ENCODE measurements at places on chromosomes 1 and 21.
A peak's percentile ranks its signal among the peaks of the same experiment; 100 is the strongest.

- DNase-seq: no peak
Observed at GRCh38 chr1:117618450-117619122, 12.7 kb downstream of the TENT5C start.

- no peak for DNase-seq
Observed at GRCh38 chr1:59195151-59195550, 101.7 kb upstream of the FGGY start.

DNA sequence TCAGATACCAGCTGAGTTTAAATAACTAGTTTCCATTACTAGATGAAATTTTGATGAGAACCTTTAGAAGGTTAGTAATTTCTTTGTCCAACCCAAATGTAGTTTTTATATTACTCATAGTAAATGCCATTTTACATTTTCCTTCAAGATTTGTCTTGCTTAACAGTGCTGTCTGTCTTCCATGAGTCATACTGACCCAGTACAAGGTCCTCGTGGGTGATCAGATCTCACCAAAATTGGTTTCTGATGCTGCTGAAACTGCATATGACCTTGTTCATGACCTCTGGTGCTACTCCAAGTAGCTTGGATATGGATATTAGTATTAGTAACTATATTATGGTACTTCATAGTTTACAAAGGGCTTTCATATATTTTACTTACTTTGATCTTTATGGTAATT, 207.1 kb downstream of the RYR2 start:
- DNase-seq: no peak

DNA sequence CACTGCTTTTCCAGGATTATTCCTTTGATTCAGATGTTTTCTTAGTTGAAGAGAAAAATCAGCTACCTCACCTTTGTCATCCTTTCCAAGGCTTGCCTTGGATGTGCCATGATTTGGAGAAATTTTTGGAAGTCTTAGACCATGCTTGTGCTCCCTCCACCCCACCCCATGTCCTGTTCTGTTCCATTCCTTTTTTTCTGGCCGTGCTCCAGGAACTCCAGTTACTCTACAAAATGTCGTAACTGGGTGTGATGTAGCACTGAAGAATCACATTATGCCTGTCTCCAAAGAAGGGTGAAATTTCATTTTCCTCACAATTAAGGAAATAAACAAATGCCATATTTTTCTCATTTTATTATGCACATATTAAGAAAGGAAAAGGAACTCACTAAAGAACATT, 217.8 kb upstream of the ZRANB2 start:
- no peak for DNase-seq

DNA sequence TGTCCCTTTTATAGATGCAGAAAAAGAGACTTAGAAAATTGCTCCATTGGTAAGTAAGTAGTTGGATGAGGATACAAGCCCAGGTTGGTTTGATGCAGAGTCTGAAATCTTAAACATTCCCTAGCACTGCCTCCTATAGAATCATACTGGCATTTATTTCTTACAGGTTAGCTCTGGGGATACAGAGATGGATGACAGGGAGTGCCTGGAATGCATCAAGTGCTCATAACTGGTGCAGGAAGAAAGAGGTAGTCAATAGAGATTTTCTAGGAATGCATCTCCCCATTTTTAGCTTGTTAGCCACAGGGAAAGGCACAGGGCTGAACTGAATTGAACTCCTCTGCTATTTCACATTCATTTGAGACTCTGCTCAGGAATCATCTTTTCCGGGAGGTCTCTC, 269.0 kb upstream of the USP24 start:
- no peak for DNase-seq

DNA sequence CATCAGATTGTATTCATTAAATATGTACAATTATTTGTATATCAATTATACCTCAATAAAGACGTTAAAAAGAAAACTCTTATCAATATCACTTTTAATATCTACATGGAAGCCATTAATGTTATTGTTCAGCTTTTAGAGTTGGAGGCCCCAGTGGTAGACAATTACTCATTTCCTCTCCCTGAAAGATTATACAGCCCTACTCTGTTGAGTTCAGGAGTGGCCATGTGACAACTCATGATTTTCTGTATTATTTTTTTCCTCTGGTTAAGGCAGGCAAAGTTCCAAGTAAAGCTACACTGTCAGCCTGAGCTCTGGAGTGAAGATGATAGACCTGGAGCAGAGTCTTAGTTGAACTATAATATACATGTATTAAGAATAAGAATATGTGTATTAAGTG, 247.9 kb upstream of the B3GALT2 start:
- no peak for DNase-seq

DNA sequence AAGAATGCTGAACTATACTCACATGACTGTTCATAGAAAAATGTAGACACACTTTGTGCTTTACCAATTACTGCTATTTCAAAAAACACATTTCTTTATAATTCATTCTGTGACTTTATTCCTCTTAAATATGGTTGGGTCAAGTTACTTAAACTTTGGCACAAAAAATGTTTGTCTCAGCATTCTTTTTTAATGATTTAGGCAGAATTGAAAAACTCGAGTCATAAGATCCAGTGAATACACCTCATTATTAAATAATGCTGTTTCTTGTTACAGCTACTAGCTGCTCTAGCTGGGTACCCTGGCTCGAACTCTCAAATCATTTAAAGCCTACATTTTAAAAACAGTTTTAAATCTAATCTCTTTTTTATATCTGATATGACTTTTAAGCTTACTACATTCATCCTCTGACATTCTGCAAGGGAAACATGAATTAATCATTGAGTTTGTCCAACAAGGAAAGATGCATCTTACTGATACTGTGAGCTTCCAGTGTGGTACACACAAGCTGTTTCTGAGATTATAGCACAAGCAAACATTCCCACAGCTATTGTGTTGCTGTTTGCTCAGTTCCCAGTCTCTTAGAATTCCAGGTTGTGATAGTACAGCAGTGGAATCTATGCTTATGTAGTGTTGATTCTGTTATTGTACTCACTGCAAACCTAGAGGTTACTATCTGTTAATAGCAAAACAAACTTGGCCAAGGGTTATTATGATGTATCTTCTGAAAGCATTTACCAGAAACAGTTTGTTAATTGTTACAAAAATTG, 746.5 kb downstream of the USP25 start:
- no peak for DNase-seq

DNA sequence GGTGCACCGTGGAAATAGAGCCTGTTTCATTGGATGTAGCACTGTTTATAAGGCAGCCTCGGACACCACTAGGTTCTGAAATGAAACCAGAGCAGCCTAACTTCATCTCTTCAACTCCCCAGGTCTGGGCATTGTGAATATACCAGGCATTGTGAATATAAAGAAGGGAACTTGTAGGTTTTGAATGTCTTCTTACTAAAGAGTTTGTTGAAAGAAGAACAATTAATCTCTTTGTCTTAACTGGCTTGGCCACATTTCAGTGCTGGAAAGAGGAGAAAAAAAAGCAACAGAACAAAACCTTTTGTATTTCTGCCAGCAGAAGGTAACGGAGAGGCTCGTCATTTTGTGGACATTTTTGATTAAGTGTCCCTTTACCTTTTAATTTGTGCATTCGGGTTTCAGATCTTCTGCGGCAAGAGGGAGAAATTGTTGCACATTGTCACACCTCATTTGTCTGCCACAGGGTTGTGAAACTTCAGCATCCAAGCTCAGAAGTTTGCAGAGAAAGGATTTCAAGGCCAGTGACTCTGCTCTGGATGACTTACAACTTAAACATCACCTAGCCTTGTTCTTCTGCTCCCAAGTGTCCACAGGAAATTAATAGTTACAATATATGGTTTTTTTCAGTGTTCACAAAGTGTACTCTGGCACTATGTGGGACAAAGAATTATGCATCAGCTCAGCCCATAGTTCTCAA, 158.3 kb downstream of the KAZN start:
- no peak for DNase-seq

DNA sequence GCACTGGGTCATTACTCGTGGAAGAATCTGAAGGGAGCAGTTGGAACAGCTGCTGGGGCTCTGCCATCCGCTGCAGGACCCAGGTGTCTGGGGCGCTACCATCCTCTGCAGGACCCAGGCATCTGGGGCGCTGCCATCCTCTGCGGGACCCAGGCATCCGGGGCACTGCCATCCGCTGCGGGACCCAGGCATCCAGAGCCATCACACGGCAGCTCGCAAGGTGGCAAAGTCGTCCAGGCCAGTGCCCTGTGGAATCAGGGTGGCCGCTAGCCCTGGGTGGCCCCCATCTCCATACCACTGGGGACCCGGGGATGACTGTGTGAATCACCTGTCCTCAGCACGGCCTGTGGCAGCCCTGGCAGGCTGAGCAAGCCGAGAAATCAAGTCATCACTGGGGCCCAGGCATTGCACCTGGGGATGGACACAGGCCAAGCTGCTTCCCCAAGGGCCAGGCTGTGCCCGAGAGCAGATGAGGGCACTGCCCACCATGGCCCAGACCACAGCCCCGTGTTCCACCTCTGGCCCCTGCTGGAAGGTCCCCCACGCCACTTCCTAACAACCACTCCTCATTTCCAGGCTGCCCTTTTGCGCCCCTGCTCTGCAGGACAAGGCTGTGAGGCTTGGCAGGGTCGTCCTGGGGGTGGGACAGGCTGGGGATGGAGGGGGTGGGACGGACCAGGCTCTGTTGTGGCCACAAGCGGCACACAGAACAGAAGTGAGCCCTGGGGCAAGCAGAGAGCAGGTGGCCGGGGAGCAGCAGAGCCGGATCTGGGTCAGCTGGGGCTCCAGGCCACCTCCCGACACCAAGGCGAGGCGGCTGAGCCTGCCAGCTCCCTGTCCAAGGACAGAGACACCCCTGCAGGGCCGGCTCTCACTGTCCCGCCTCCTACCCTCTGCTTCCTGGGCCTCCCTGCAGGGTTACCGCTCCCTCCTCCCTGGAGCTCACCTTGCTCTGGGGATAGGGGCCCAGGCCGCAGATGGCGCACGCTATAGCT, 12.7 kb downstream of the GABRD start:
- peak; percentile 75 for DNase-seq

DNA sequence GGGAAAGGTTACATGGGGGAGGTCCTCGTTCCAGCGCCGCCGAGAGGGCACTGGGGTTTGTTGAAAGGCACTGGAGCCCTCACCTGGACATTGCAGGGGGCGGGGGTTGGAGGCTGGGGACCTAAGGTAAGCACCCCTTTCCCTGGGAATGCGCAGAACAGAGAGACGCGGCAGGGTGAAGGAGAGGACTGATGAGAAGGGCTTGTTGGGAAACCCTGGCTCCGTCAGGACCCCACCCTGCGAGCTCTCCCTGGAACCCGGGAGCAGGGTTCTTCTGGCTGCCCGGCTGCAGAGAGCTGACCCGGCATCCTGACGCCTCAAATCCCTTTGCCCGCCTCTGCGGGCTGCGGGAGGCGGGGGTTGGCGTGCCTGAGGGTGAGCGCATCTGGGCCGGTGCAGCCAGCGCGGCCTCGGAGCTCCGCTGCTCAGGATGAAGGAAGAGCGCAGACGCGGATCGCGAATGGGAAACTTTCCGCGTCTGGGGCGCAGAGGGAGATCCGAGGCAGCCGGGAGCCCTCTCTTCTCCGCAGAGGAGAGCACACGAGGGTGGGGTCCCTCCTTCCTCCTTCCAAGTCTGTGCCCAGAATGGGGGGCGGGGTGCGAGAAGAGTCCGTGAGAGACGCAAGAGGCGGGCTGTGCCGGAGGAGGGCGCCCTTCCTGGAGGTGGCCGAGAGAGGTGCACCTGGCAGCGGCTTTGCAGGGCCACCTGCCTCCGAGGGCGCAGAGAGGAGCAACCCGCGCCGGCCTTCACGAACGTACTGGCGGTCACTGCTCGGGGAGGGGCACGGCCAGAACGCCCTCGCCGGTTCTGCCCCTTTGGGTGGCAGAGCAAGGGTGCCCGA, 2.4 kb downstream of the IGSF21 start:
- DNase-seq: no peak

GRCh38 chr1:241269116-241269515, 87.9 kb downstream of the RGS7 start:
- DNase-seq: no peak

DNA sequence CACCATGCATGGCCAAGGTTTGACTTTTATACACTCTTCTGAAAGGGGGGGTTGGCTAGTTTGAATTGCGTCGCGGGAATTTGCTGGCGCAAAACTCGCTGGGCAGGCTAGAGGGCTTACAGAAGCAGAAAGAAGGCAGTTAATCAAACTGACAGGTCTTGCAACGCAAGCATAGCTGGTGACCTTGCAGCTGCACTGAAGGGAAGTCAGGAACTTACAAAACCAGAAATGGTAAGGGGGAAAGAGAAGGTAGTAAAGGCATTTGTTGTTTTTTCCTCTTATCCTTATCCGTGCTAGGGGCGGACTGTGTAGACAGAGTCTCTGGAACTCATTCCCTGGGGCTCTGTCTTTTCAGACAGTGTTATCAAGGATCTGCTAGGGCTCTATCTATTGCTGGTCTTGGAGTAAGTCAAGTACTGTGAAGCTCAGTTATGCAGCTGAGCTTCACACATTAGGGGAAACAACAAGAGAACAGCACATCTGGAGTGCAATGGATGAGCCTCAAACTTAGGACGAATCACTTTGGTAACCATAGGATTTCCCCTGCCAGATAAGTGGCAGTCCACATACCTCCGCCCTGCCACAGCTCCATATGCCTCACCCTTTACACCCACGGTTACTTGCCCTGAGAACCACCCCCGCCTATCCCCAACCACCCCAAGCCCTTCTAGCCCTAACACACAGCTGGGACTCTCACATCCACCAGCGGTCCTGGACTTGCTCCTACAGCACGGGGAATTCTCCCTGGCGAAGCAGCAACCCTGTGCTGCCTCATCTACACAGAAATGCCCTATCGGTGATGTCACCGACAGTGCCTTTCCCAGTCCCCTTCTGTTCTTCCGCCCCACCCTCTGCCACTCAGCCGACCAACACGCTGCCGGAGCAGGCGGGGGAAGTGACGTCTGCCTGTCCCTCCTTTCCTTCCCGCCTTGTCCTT, 251.4 kb downstream of the FAM72C start:
- DNase-seq: no peak

GRCh38 chr1:228180959-228181644, 15.5 kb downstream of the IBA57 start:
- DNase-seq: no peak

GRCh38 chr1:2343023-2343935, 48.1 kb downstream of the MORN1 start:
- DNase-seq: no peak

DNA sequence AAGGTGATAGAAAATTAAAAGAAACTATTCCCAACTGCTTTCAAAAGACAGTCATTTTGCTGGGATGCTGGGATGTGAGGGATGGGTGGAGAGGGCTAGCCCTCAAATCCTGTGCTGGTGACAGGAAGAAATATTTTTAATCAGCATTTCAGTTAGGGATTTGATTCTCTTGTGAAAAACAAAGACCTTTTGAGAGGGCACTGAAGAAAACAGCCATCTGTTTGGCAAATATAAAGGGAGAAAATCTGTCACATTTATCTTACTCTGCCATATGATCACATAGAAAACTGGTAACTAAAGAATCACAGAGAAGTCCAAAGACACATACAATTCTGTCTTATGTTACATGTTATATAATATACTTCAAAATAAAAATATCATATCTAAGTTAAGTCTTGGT, 12.3 kb downstream of the STXBP3 start:
- no peak for DNase-seq

GRCh38 chr1:5720484-5720883, 271.7 kb downstream of the NPHP4 start:
- DNase-seq: no peak
